Kidney capillary endothelial cell (primary cell): ENCODE measurements at places on chromosomes 4 and X.
A peak's percentile ranks its signal among the peaks of the same experiment; 100 is the strongest.

DNA sequence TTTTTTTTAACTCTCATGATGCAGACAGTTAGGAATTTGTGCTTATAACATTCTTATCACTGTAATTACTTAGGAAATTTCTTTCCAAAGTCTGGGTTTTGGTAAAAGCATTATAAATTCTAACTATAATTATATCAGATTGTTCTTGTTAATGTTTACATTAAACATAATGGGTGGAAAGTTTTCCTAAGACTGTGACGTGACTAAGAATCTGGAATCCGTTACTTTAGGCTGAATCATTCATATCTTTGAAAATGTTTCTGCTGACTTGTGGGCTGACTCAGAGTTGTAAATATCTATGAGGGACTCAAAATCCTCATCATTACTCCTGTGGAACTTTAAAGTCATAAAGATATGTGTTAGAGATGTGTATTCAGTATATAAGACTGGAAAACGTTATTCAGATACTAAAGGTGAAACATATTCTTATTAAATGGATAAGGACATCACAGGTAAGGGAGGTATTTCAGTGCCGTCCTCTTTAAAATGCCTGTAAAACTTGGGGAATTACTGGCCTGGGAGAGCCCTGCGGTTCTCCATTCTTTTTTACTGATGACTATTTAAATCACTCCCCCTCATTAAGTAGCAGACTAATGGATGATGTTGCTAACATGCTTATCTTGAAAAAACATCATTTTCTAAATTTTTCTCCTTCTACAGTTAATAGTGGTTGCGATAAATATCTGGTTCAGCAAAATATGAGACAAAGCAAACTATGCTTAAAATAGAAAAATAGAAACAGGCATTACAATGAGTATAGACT is 159.0 kb downstream of the DCLK2 start:
- DNase-seq, result peak; percentile 84

DNA sequence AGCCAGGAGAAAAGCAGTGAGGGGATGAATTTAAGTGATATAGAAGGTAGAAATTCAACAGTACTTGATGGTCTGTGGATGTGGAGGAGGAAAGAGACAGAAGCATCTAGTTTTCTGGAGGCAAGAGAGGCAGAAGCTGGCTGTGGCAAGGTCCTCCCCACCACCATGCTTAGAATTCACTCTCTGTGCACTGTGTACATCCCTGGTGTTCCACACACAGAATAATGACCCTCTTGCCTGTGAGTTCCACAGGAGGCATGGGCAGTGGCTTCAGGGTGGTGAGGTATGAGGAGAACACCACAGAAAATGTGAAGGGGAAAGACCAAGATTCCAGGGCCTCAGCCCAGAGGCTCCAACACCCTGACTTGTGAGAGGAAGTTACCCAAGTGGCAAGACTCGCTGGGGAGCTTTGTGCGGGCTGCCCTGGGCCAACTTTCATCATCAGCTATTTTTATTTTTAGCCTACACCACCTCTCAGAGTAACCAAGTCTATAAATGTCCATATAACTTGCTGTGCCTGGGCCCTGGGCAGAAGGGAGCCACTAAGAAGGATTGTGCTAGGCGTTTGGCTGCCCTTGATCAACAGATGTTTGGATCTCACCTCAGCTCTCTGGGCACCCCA is 7.8 kb upstream of the INTS6L start:
- no peak for DNase-seq

- no peak for DNase-seq
Observed at GRCh38 chr4:174406383-174406782, 115.9 kb downstream of the HPGD start.

DNA sequence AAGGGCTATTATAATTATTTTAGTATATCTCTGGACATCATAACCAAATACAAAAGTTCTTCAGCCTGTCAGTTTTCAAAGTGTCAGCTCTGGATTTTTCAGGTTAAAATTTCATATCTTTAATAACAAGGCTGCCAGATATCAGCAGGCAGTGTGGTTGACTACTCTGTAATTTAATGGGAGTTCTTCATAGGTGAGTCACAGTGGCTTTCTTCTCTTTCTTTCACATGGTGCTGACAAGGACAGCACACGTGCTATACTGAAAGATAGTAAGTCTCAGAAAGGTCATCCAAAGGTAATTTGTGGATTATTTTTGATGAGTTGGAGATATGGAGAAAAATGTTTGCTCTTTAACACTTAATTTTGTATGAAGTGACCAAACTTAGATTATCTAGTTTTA is 43.2 kb downstream of the GALNT7 start:
- peak; percentile 59 for DNase-seq

GRCh38 chr4:176844448-176844847 is 51.7 kb upstream of the VEGFC start:
- no peak for DNase-seq

DNA sequence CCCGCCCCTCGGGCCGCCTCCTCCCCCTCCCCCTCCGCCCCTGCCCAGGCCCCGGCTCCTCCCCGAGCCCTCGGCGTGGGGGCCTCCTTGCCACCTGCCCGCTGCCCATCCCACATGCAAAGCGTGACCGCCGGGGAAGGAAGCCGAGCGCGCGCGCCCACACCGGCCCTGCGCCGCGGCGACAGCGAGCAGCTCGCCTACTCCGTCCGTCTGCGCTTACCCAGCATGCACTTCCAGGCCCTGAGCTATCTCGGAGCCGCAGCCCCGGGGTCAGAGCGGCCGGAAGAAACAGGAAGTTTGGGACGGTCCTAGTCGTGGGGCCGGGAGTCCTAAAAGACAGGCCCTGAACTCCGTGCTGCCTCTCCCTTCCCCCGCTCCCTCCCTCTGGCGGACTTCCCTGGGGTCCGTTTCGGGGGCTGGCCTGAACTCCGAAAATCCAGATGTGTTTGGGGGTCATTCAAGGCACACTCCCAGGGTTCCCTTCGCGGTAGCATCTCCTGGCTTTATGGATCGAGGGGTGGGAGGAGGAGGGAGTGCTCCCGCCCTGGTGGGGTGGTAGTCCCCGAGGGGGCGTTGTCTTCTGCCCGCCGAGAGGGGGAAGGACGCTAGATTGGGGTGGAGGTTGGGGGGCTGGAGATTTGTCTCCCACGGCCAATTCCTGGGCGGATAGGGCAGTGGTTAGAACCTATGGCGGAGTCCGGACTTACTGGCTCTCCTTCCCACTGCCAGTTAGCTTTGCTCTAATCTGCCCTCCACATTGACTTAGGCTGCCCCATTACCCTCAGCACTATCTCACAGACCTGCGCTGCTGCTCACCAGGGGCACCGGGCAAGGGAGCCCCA is 25.0 kb upstream of the BCORL1 start:
- DNase-seq, result no peak

DNA sequence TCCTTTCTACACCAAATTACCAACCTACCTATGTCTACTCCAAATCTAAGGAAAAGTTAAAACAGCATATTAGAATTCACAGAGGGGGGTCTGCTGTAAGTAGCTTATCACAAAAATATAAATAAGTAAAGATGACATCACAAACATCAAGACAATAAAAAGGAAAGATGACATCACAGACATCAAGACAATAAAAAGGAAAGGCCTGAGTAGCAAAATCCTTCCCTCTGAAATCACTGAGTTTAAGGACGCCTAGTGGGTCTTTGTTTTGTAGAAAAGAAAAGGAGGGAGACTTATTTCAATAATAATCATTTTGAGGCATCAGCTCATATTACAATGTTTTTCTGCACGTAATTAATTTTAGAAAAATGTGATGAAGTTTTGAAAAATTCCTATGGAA is 707.0 kb upstream of the GRID2 start:
- no peak for DNase-seq

DNA sequence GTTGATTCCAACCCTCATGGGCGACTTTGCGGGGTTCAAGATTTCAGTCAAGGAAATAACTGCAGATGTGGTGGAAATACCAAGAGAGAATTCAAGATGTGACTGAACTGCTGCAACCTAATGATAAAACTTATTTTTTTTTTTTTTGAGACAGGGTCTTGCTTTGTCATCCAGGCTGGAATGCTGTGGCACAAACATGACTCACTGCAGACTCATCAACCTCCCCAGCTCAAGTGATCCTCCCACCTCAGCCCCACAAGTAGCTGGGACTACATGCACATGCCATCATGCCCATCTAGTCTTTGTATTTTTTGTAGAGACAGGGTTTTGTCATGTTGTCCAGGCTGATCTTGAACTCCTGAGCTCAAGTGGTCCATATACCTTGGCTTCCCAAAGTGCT is 19.5 kb upstream of the WDFY3 start:
- no peak for DNase-seq

DNA sequence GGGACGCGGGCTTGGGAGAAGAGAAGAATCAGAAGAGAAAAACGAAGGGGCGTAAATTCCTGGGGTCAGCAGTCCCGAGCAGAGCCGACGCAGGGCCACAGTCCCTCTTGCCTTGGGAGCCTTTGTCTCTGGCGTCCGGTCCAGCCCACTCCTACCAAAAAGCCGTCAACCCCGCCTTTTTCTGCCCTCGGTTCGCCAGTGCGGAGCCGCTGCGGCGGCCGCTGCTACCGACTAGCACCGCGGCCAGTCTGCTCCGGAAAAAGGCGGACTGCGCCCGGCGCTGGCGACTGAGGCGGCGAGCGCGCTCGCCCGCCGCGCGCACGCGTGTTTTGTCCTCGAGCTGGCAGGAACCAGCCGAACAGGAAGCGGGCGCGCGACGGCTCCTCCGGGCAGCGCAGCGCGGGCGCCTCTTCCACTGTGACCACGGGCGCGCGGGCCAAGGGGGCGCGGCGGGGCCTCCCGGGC is 502 bp downstream of the HNRNPDL start:
- DNase-seq, result peak; percentile 48

- DNase-seq, result no peak
Observed at GRCh38 chr4:138815811-138816210, 199.8 kb upstream of the NOCT start.

DNA sequence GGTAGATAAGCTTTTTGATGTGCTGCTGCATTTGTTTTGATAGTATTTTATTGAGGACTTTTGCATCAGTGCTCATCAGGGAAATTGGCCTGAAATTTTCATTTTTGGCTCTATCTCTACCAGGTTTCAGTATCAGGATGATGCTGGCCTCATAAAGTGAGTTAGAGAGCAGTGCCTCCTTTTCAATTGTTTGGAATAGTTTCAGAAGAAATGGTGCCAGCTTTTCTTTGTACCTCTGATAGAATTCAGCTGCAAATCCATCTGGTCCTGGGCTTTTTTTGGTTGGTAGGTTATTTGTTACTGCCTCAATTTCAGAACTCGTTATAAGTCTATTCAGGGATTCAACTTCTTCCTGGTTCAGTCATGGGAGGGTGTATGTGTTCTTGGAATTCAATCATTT is 15.6 kb upstream of the TMPRSS11F start:
- DNase-seq, result no peak

DNA sequence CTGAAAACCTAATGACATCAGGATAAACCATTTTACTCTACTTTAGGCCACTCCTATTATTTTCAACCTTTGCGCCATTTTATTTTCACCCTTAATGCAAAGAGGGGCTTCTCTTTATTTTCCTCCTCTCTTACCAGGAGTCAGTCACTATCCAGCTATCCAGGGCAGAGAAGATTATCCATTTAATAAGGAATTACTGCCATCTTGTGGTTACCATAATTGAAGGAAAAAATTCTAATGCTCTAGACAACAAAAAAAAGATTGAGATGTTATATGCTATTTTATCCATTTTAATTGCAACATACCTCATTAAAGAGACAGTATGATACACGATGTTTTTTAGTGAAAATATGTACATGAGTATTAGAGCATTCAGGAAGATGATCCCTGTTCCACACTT is 514.5 kb upstream of the FAM241A start:
- DNase-seq, result peak; percentile 44
